ENCODE measurements at places on chromosomes 7 and 10. TPM values are rescaled to one million over a fixed set of nuclear protein-coding genes. Genes with fewer than 3 reads are reported as not detected.

DNA sequence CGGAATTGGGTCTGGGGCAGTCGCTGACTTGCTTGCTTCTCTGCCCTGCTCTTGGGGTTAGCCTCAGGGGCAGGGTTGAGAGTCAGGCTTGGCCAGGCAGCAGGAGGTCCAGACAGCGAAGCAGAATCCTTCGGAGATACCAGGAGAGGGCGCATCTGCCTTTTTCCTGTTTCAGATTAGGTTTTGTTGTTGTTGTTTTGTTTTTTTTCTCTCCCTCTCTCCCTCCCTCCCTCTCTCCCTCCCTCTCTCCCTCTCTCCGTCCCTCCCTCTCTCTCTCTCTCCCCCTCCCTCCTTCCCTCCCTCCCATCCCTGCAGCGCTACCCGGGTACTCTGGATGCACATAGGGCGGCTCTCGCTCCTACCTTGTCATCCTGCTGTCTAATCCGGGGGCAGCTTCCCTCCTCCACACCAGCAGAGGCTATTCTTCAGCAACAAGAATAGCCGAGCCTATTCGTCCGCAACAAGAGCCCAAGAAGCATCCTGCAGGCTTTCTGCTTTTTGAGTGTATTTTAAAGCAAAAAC, 758 bp upstream of the OPTN start:
- peak overlapping the region; percentile 2 for H3K4me3 ChIP-seq
- DNase-seq = no peak
- H3K36me3 ChIP-seq = no peaks in the 10 kb centered on the region
- H3K4me1 ChIP-seq = peaks cover 9% of the 10 kb centered on the region
- H3K27ac ChIP-seq = no peak overlapping the region

- H3K36me3 ChIP-seq = no peaks in the 10 kb centered on the region
- no peak overlapping the region for H3K27ac ChIP-seq
- DNase-seq = no peak
- no peak overlapping the region for H3K4me3 ChIP-seq
Measured at GRCh38 chr7:54014765-54015164, 527.4 kb upstream of the VSTM2A start.

DNA sequence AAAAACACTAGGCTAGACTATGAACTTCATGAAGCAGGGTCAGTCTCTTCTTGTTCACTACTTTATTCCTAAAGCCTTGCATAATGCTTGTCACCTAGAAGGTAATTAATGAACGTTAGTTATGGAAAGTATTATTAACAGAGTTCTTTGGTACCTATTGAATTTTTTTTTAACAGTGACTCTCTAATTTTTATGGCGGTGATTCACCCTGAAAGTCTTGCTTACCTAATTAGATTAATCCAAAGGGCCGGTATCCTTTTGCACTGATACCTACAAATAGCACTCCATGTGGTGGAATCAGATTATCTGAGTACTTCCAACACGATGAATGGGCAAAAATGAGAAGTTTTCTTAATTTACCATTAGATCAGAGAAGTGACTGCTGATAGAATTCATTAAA, 31.7 kb downstream of the STAM start:
- no peaks in the 10 kb centered on the region for H3K27me3 ChIP-seq
- no peaks in the 10 kb centered on the region for H3K36me3 ChIP-seq
- H3K4me3 ChIP-seq = no peak overlapping the region
- H3K4me1 ChIP-seq = no peaks in the 10 kb centered on the region
- DNase-seq = no peak

DNA sequence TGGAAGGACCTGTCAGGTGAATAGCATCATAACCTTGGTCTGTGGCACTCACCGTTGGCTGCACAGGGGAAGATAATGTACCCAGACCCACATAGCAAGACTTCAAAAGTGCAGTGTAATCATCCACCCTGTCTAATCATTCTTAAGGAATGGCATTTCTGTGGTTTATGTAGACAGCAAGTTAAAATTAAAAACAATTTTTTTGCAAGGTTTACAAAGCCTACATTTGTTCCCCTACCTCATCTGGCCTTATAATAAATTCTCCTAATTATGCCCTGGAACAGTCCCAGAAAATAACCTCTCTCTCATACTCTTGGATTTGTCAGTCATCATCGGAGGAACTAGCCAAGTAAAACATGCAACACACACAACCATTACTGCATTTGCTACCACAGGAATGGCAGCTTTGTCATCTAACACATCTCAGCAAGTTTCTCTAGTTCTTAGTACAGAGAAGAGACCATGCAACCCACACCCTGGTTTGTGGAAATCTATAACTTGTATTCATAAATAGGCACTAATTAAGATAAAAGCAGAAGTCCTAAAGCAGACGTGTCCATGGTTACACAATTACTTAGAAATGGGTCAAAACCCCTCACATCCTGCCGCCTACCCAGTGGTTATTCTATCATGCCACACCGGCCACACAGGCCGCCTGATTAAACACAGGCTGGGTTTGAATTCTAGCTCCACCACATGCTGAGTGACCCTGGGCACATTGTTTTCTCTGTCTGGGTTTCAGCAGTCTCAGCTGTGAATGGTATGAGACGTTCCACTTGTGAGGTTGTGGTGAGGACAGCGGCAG, 19.1 kb downstream of the ABLIM1 start:
- no peak overlapping the region for H3K4me3 ChIP-seq
- DNase-seq = peak; percentile 85
- no peak overlapping the region for H3K27ac ChIP-seq
- peaks cover 12% of the 10 kb centered on the region for H3K4me1 ChIP-seq
- H3K36me3 ChIP-seq = no peaks in the 10 kb centered on the region
- H3K27me3 ChIP-seq = no peaks in the 10 kb centered on the region

- no peaks in the 10 kb centered on the region for H3K36me3 ChIP-seq
- peaks cover 4% of the 10 kb centered on the region for H3K4me1 ChIP-seq
- no peak overlapping the region for H3K4me3 ChIP-seq
- no peak overlapping the region for H3K27ac ChIP-seq
Measured at GRCh38 chr7:140679186-140679585, 6.4 kb downstream of the ADCK2 start.

- no peaks in the 10 kb centered on the region for H3K27me3 ChIP-seq
- no peaks in the 10 kb centered on the region for H3K4me1 ChIP-seq
- H3K27ac ChIP-seq = no peak overlapping the region
- no peaks in the 10 kb centered on the region for H3K36me3 ChIP-seq
- DNase-seq = no peak
Measured at GRCh38 chr10:49325131-49325915, 26.4 kb downstream of the C10orf71 start.

DNA sequence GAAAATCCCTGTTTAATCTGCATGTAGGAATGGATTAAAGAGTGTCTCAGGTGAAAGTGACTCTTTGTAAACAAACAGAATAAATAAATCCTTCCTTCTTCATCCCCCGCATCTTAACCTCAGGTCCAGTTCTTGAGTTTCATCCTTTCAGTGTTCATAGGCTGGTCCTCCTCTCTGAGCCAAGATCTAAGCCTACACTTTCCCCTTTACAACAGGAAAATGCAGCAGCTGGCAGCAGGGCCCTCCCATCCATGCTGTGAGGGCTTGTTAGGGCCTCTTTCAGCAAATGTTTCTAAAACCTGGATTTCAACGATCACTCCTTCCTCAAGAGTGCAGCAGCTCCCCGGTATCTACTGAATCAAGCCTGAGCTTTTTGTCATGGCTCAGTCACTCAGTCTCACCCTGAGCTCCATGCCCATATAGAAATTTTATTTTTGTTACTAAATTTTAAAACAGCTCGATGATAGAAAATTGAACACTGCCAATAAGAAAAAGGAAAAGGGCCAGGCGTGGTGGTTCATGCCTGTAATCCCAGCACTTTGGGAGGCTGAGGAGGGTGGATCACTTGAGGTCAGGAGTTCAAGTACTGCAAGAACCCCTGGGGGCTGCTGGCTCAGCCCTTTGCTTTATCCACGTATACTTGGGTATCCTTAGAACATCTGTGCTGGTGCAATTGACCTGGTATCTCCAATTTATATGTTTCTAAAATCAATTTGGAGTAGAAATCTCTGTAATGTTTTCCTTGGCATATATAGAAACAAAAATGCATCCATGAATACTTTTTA, 15.6 kb downstream of the BLNK start:
- no peaks in the 10 kb centered on the region for H3K36me3 ChIP-seq
- no peaks in the 10 kb centered on the region for H3K4me1 ChIP-seq
- H3K4me3 ChIP-seq = no peak overlapping the region
- no peak for DNase-seq
- peaks cover 2% of the 10 kb centered on the region for H3K27me3 ChIP-seq
- no peak overlapping the region for H3K27ac ChIP-seq

GRCh38 chr7:133060004-133060403, 21.9 kb downstream of the CHCHD3 start:
- peaks cover 8% of the 10 kb centered on the region for H3K4me1 ChIP-seq
- H3K27ac ChIP-seq = no peak overlapping the region

- DNase-seq = no peak
- H3K27ac ChIP-seq = no peak overlapping the region
- no peaks in the 10 kb centered on the region for H3K36me3 ChIP-seq
- no peak overlapping the region for H3K4me3 ChIP-seq
Measured at GRCh38 chr10:29774475-29774874, 139.7 kb upstream of the SVIL start.

DNA sequence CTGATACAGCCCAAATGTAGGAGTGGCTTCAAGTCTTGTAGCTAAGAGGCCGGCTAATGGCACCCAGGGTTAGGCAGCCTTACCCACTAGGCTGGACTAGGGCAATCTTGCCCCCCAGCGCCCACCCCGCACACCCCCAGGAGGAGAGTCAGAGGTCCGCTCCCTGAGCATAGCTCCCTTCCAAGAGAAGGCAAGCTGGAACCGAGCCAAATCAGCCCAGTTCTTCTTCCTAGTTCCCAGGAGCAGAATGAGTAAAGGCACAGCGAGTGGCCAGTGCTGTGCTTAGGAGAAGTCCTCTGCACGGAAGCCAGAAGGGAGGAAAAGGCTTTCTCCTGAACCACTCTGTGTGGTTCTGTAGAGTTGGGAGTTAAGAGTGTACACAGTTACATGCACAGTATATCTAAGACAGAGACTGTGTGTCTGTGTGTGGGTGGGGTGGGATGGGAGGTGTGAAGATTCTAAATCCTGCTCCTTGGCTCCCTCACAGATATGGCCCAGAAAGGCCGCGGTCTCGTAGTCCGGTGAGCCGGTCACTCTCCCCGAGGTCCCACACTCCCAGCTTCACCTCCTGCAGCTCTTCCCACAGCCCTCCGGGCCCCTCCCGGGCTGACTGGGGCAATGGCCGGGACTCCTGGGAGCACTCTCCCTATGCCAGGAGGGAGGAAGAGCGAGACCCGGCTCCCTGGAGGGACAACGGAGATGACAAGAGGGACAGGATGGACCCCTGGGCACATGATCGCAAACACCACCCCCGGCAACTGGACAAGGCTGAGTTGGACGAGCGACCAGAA, 59.7 kb upstream of the PDCD4 start:
- H3K27ac ChIP-seq = no peak overlapping the region
- H3K27me3 ChIP-seq = no peaks in the 10 kb centered on the region
- no peak overlapping the region for H3K4me3 ChIP-seq
- no peaks in the 10 kb centered on the region for H3K4me1 ChIP-seq
- H3K36me3 ChIP-seq = no peaks in the 10 kb centered on the region

DNA sequence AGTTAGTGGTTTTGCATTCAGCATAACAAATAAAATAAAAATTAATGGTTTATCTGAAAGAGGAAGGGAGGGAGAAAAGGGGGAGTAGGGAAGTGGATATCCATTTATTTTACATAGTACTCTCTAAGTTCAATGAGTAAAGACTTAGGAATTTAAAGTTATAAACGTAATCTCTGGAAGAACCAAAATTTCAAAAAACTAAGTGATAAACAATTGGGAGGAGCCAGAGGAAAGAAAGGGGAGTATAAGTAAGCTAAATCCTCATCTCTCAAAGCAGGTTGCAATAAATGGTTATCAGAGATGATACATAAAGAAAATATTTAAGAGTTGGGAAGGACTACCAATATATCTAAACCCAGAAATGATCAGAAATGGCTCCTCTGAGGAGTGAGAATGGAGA, 46.4 kb downstream of the ANK3 start:
- no peaks in the 10 kb centered on the region for H3K4me1 ChIP-seq
- DNase-seq = no peak
- no peak overlapping the region for H3K4me3 ChIP-seq
- H3K27ac ChIP-seq = no peak overlapping the region
- H3K27me3 ChIP-seq = no peaks in the 10 kb centered on the region
- no peaks in the 10 kb centered on the region for H3K36me3 ChIP-seq

DNA sequence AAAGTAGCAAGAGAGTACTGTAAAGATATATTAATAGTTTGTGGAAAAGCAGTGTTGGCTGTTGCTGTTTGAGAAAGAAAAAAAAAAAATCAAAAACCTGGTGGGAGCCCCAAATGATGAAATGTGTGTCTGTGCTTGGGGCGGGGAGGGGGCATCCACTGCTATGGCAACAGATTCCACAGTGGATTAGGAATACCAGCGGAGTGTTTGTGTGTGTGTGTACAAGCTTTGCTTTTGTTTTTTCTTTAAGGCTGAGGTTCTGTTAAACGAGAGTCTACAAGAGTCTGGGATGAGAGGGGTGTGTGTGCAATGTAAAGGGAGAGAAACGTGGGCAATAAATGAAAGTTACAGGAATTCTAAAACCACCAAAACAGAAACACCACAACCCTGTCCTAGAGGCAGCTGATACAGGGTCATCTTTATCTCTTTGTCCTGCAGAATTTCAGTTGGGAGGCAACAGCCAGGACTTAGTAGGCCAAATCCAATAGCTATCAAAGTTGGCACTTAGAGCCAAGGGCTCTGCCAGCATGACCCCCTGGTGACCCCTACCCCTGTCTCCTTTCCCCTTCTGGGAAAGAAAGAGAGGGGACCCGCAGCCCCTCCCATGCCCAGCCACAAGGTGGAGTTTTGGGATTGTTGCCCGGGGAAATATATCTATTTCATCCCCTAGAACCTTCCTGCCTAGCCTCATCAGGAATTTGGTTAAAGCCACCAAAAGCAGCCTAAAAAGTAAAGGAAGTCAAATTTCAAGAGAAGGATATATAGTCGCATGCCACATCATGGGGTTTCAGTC, 85.4 kb downstream of the OSBPL3 start:
- peaks cover 17% of the 10 kb centered on the region for H3K4me1 ChIP-seq
- no peaks in the 10 kb centered on the region for H3K27me3 ChIP-seq
- no peak for DNase-seq

DNA sequence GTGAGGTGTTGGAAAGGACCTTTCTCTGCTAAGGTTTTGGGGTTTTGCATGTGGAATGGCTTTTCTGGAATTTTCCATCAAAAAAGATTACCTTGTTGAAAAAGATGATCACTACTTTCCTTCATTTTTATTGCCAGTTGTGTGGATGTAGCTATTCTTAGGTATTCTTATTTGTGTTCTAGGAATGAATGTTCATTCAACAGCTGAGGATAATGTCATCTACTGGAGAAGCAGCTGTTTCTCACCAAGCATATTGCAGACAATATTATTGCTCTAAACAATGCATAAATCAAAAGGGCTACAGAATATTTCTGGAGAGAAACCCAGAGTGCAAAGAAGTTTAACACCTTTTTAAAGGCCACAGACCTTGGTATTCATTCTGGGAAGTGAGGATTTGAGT, 145.6 kb upstream of the CALCR start:
- peaks cover 5% of the 10 kb centered on the region for H3K27me3 ChIP-seq
- no peak overlapping the region for H3K4me3 ChIP-seq
- no peaks in the 10 kb centered on the region for H3K4me1 ChIP-seq
- no peaks in the 10 kb centered on the region for H3K36me3 ChIP-seq
- no peak for DNase-seq

The ZSCAN21 gene
- total RNA-seq = 7.7 TPM

The COL28A1 gene
- total RNA-seq = not detected

The TAS2R39 gene
- not detected for total RNA-seq

The WEE2 gene
- not detected for total RNA-seq

Measured in endothelial cell of umbilical vein (primary cell).